ENCODE measurements at places on chromosomes 16 and 17.
A peak's percentile ranks its signal among the peaks of the same experiment; 100 is the strongest.

- DNase-seq = no peak
These were observed 5.5 kb upstream of the SAMD14 start for GRCh38 chr17:50135316-50136095.

DNA sequence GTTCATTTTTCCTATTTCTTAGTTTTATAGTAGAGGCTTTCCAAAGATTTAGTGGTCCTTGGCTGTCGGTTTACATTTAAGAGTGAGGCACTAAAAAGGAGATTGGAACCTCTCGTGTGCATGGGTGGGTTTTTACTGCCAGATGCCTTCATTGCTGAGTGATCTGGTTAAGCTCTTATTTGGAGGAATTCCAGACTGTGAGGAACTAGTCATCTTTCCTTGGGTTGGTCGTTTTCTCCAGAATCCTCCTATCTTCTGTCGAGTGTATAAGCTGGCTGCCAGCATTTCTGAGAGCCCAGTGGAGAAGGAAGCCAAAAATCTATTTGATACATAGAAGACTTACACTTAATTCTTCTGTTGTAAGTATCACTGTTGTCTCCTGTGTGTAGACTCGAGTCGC lies 22.6 kb downstream of the IST1 start:
- peak; percentile 1 for DNase-seq

- no peak for DNase-seq
These were observed 53.1 kb downstream of the FOXL1 start for GRCh38 chr16:86631444-86631843.

DNA sequence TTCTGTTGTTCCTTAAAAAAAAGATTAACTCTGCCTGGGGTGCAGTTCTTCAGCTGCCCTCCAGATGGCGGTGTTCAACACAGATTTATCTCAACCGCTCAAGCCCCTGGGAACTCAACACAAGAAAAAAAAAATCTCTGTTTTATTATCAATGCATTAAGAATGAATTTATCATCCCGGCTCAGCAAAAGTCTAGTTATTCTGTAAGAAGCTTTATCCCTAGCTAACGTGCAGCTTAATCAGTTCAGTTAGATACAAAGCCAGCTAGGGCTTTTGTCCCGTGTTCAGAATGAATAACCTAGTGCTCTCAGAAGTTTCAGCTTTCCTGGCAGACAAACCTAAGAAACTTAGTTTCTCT lies 475.9 kb upstream of the CCL2 start:
- DNase-seq = peak; percentile 76

GRCh38 chr16:68265078-68265920 lies 973 bp downstream of the SLC7A6 start:
- peak; percentile 46 for DNase-seq

- DNase-seq = peak; percentile 98
These were observed 4.8 kb downstream of the SCGB1C2 start for GRCh38 chr17:142102-142661.

GRCh38 chr17:28407130-28407973 lies 1.3 kb upstream of the SLC46A1 start:
- peak; percentile 50 for DNase-seq

DNA sequence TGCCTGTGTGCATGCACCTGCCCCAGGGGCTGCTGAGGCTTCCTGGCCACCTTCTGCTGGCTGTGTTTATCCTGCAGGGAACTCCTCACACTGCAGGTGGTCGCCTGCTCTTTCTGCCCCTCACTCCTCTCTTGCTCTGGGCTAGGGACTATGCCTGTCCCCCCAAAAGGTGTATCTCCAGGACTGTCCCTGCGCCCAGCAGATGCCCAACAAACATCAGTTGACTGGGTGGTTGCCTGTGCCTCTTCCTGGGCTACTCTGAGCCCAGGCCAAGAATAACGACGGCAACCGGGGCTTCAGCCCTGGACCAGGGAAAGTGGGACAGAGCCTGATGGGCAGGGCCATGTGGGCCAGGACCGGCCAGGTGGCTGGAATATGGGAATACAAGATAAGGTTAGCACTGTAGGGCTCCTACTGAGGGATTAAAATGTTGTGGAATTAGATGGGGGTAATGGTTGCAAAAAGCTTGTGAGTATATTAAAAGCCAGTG lies 55.4 kb downstream of the VAC14 start:
- no peak for DNase-seq
